ENCODE measurements at places on chromosomes 6 and 20. TPM values are rescaled to one million over a fixed set of nuclear protein-coding genes. Genes with fewer than 3 reads are reported as not detected.

PTK6 gene
- 0.06 TPM for polyA plus RNA-seq

PYGB gene
- polyA plus RNA-seq, result 45.3 TPM

SLC17A2 gene
- polyA plus RNA-seq, result 2.2 TPM

RRAGD gene
- 9.4 TPM for polyA plus RNA-seq

TUBB2B gene
- polyA plus RNA-seq, result 31.2 TPM

SMPDL3A gene
- polyA plus RNA-seq, result 115 TPM

PPP1R14C gene
- 3.8 TPM for polyA plus RNA-seq

RIMS4 gene
- 4.9 TPM for polyA plus RNA-seq
